ENCODE measurements at places on chromosomes 11 and 22. TPM values are rescaled to one million over a fixed set of nuclear protein-coding genes. Genes with fewer than 3 reads are reported as not detected.

DERL3 gene
- 18.8 TPM for total RNA-seq

LINC01488 gene
- total RNA-seq: not detected

ANKRD42 gene
- total RNA-seq: 3.3 TPM

TEX54 gene
- 1.3 TPM for total RNA-seq

ARRB1 gene
- 16.0 TPM for total RNA-seq

GRCh38 chr11:11414996-11415395 is 61.9 kb upstream of the CSNK2A3 start:
- no peak for DNase-seq

DNA sequence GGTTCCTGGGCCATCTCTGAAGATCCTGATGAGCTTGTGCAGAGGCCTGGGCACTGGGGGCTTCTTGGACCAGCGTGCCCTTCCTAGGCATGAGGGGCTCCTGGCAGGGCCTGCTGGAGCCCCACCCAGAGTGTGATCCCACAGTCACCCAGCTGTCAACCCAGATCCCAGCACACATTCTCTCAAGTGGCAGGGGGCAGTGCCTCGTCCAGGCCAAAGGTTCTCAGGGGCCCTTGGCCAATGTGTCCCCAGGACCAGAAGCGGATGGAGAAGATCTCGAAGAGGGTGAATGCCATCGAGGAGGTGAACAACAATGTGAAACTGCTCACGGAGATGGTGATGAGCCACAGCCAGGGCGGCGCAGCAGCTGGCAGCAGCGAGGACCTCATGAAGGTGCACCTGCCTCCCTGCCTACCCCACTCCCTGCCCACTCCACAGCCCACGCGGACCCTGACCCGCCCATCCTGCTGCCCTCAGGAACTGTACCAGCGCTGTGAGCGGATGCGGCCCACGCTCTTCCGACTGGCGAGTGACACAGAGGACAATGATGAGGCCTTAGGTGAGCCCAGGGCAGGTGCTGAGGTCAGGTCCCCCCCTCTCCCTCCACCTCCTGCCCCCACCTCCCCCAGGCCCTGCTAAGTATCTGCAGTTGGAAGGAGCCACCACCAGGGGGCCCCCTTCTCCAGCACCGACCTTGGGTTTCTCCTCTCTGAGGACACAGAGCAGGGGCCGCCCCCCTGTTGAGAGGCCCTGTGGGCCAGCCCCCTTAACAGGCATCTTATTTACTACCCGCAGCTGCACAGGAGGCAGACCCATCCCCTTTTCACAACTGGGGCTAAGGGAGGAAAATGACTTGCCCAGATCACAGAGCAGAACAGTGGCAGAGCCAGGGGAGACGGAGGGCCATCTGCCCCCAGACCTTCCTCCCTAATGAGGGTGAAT is 14.7 kb downstream of the GGA1 start:
- peak; percentile 58 for DNase-seq

- no peak for DNase-seq
These were observed 32.6 kb downstream of the RCOR2 start for GRCh38 chr11:63884196-63884932.

GRCh38 chr11:44559207-44559939 is 6.1 kb upstream of the CD82 start:
- no peak for DNase-seq

- no peak for DNase-seq
These were observed 70.2 kb upstream of the NAV2 start for GRCh38 chr11:19642185-19643158.

GRCh38 chr11:21225860-21226259 is 556.5 kb downstream of the NELL1 start:
- no peak for DNase-seq

- DNase-seq: no peak
These were observed 41.5 kb upstream of the TP53I11 start for GRCh38 chr11:44992181-44992582.

- no peak for DNase-seq
These were observed 7.6 kb downstream of the POU2AF2 start for GRCh38 chr11:111253131-111253530.
